ENCODE measurements at places on chromosomes 16 and 17. TPM values are rescaled to one million over a fixed set of nuclear protein-coding genes. Genes with fewer than 3 reads are reported as not detected.

DNA sequence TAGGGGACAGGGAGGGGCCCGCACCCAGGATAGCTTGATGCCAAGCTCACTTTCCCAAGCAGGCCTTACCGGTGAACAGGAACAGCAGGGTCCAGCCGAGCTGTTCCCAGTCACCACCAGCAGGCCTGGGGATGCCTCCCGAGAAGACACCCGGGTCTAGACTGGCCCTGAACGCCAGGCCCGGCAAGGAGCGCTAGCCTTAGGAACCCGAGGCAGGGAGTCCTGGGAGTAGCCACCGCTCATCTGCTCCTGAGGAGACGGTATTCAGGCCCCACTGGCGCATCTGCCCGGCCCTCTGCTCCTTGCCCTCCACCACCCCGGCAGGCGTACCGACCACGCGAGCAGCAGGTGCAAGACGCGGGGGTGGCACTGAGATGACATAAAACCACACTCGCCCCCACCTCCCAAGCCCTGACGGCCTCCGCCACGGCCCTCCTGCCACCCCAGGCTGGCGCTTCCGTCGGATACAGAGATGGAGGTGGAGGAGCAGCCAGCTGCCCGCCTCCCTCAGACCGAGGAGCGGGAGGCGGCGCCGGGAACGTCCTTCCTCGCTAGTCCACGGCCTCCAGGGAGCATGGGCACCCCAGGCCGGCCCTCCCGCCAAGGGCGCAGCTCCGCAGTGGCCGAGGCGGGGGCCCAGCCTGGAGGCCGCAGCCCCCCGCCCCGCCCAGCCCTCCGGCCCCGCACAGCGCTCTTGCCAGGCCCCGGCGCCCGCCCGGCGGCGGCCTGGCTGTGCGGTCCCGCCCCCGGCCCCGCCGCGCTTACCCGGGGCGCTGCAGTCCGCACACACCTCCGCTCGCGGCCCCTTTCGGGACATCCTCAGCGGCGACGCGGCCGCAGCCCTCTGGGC lies 661 bp downstream of the GIT1 start:
- DNase-seq: peak; percentile 47

GRCh38 chr16:1150511-1150982 lies 2.4 kb upstream of the CACNA1H start:
- no peak for DNase-seq

DNA sequence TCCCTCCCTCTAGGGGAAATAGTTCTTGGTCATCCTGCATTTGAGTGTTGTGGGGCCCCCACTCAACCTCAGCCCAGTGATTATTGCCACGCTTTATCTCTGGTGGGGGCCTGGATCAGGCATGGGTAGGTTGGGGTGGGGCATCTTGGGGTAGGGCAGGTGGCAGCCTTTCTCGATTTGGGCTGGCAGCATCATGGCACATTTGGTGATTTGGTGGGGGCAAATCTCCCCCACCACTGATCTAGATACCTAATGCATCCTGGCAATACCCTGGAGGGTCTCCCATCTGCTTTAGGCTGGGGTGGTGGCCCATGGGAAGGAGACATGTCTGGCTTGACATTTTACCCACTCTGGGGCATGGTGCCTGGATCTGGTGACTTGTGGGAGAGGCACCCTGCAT lies 40.2 kb downstream of the NLRP1 start:
- DNase-seq: no peak

GRCh38 chr17:45121055-45121454 lies 11.3 kb downstream of the PLCD3 start:
- no peak for DNase-seq

GRCh38 chr16:7646821-7647500 lies 314.3 kb downstream of the RBFOX1 start:
- DNase-seq: no peak

DNA sequence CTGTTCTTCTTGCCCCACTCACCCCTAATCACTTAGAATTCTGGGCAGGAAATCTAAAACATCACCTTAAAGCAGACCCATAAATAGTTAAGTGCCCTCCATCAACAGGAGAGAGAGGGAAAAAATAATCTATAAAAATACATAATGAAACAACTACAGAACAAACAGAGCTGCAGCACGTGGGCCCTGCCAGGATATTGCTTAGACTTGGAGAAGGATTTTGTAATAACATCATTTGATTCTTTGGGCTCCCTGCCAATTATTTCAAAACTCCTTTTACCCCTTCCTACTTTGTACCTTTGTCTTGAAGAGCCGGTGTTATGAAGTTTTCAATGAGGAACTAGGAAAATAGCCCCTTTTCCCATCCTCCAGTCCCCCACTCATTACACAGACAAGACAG lies 130.6 kb upstream of the TOX3 start:
- no peak for DNase-seq

Gene KRTAP4-7
- polyA plus RNA-seq: not detected

Gene CACNA1H
- polyA plus RNA-seq: 0.03 TPM

Gene IRF8
- 5.8 TPM for polyA plus RNA-seq

Gene FLYWCH2
- 18.0 TPM for polyA plus RNA-seq

Gene FBXL19
- 0.29 TPM for polyA plus RNA-seq

Gene KRTAP4-4
- polyA plus RNA-seq: not detected

All from naive thymus-derived CD8-positive, alpha-beta T cell (primary cell).